IPS DF 6.9 (cell line): ENCODE measurements at places on chromosomes 7 and 10.

DNA sequence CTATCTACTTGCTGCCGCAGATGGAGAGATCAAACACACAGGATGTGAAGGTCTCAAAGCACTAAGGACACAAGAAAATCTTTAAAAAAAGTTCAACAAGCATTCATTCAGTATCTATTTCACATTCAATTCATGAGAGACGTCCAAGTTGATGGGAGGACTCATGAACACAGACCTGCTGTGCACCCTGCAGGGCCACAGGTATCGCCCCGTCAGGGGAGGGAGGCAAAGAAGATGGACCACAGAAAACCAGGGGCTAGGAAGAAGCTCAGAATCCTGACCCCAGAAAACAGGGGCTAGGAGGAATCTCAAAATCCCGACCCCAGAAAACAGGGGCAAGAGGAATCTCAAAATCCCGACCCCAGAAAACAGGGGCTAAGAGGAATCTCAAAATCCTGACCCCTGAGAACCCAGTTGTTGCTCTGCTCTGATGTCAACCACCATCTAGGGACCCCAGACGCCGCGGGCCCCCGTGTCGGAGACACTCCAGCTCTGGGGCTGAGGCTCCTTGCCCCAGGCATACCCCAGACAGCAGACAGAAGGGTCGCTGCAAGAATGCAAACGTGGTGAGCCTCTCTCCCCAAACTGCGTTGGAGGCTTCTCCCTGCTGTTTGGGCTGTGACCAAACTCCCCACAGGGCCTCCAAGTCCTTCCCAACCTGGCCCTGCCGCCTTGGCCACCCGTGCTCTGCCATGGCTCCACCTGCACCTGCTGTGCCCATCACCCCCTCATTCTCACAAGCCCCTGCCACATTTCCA is 197.6 kb downstream of the DIP2C start:
- DNase-seq, result no peak

DNA sequence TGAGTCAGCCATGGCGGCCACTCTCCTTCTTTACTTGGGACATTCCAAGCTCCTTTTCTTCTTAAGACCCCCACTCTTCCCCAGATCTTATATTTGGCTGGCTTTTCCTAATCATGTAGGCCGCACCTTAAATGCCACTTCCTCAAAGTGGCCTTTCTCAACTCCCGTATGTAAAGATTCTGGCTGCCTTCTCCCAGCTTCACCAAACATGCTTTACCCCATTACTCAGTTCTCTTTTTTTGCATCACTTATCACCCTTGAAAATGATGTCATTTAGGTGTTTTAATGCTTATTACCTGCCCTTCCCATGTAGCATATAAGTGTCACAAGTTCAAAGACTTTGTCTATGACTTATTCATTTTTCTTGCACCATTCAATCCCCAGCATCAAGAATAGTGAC is 810.1 kb upstream of the CELF2 start:
- DNase-seq, result no peak

- no peak for DNase-seq
These were observed 142.2 kb downstream of the TRIL start for GRCh38 chr7:28815928-28816373.

DNA sequence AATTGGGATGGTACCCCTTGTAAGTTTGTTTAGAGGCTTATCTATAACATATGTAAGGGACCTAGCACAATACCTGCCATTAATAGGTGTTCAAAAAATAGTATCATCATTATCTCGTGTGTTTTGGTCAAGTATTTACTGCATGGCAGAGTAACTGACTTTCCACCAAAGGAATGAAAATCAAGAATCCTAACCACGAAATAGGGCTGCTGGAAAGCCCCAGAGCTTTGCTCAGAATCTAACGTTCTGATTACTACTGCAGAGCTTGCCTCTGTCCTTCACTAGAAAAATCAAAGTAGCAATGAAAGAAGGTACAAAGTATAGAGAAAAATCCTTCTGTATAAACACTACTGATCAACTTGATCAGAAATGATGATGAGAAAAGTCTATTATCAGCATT is 34.9 kb downstream of the DCLRE1C start:
- DNase-seq, result no peak

- DNase-seq, result no peak
These were observed 235.8 kb downstream of the PAXIP1 start for GRCh38 chr7:154767142-154767541.

DNA sequence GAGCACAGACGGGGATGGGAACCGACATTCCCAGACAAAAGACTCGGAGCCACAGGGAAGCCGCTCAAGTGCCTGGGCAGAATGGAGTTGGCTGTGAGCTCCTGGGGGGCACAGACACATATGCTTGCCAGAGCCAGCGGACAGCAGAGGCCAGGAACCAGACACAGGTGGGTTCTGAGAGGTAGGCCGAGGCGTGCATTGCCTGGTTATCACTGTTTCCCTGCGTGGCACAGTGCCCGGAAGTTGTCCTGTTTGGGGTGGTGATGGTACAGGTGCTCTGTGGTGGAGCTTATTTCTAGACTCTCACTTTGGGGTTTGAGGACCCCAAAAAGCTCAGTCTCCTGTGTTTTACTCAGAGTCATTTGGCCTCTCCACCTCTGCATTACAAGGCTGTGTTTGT is 2.5 kb downstream of the PALD1 start:
- DNase-seq, result no peak

- no peak for DNase-seq
These were observed 268.9 kb downstream of the PLXDC2 start for GRCh38 chr10:20085115-20085514.

DNA sequence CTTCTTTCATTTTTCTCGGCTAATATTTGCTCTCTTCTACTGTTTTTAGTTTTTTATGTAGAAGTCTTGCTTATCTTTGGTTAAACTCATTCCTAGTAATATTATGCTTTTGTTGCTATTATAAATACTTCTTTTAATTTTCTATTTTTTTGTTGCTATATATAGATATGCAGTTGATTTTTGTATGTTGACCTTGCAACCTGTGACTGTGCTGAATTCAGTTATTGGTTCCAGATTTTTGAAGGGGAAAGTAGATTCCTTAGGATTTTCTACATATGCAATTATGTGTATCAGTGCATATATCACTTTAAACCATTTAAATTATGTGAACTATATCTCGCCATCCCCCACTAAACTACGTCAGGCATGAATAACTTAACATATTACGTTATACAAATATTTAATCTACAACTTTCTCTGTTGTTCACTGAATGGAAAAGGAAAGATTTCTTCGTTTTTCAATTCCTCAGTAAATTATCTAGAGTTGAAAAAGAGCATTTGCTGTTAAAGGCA is 71.5 kb downstream of the IDE start:
- DNase-seq, result no peak

- DNase-seq, result no peak
These were observed 126.1 kb upstream of the EFCAB10 start for GRCh38 chr7:105707381-105707780.

DNA sequence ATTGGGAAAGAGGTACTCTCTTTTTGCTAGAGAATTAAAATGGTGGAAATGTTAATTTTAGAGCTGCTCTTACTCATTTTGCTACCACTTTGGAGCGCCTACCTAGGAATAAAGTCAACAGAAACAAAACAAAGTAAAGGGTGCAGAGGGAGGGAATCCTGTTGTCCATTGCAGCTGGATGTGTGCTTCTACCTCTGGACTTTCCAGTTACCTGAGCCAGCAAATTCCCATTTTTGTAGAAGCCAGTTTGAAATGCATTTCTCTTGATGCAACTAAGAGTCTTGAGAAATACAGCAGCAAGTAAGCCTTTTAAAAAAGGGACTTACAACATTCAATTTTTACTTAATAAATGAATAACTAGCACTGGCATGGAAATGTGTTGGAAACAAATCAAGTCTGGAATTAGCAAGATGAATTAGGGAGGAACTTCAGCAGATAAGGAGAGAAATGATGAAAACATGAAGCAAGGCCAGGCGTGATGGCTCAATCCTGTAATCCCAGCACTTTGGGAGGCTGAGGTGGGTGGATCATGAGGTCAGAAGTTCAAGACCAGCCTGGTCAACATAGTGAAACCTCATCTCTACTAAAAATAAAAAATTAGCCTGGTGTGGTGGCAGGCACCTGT is 113.5 kb upstream of the CTTNBP2 start:
- no peak for DNase-seq

DNA sequence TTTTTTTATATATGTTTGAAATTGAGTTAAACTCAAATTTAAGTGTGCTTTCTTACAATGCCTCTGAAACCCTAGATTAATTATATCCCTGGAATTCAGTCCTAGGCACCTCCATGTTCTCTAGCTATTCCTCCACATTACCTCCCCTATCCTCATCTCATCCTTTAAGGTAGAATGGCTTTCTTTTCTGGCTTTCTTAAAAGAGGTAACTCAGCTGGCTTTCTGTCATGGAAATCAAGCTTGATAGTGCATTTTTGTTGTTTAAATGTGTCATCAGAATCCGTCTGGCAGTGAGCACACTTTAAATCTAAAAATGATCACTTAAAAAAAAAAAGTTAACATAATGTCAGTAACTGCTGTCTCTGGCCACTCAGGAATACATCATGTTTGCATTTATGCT is 42.2 kb downstream of the AHR start:
- no peak for DNase-seq

- DNase-seq, result no peak
These were observed 730.8 kb downstream of the PHTF2 start for GRCh38 chr7:78529392-78529791.

DNA sequence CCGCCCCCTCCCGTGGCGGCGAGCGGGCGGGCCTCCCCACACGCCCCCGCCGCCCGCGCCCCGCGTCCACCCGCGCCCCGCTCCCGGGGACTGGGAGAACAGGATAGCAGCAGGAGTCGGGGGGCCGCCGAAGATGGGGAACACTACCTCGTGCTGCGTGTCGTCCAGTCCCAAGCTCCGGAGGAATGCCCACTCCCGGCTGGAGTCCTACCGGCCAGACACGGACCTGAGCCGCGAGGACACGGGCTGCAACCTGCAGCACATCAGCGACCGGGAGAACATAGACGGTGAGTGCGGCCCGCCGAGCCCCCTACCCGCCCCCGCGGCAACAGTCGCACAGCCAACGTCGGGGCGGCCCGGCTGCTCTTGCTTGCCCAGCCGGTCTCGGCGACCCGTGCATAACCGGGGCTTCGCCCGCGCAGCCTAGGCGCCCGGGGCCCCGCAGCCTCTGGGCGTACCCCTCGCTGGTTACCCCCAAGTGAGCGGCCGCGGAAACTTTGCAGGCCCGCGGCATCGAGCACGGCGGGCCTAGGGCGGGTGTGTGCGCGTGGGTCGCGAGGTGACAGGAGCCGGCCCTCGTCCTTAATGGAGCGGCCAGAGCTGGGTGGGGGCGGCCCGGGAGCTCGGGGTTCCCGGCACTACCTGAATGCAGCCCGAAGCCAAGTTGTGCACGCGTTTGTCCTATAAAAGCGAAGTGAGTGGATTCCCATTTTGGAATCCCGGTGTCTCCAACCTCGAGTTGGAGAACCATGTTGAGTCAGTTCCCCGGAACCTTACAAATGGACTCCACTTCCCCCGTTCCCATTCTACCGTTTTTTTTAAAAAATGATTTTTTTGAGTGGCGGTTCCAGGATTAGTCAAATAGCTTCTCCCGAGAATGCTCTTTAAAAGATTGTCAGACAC is 863 bp downstream of the CCNY start:
- no peak for DNase-seq

- no peak for DNase-seq
These were observed 15.0 kb downstream of the RET start for GRCh38 chr10:43091846-43092245.

GRCh38 chr7:67311901-67312300 is 315.3 kb downstream of the TYW1 start:
- no peak for DNase-seq

DNA sequence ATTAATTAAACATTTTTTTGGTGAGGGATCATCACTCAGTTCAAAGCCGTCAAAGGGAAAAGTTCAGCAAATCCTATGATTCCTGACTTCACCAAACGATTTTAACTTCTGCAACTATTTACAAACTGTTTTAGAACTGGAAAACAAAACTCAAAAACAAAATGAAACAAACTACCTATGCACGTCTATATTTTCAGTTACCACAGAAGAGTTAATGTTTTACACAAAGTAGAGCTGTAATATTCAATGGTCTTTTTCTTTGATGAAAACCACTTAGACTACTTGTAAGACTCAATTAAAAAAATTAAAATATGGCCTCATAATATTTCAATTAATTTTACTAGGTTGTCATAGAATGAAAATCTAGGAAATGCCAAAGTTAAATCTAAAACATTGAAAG is 131.5 kb downstream of the ATE1 start:
- no peak for DNase-seq

DNA sequence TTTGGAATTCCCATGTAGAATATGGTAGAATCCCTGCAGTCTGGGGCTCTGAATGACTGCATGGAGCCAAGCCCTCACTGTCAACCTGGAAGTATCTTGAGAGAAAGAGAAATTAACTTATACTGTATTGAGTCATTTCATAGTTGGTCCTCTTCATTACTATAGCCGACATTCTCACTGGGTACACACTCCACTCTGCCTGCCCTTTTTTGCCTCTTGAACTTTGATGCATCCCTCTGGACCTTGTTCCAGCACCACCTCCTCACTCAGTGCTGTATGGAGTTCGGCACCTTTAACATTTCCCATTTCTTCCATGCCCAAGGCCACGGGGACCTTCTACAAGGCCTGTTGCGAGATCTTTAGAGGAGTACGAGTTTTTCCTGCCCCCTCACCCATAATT is 4.6 kb upstream of the ARHGAP22 start:
- no peak for DNase-seq

GRCh38 chr7:101205901-101206664 is 5.2 kb upstream of the MOGAT3 start:
- DNase-seq, result no peak

DNA sequence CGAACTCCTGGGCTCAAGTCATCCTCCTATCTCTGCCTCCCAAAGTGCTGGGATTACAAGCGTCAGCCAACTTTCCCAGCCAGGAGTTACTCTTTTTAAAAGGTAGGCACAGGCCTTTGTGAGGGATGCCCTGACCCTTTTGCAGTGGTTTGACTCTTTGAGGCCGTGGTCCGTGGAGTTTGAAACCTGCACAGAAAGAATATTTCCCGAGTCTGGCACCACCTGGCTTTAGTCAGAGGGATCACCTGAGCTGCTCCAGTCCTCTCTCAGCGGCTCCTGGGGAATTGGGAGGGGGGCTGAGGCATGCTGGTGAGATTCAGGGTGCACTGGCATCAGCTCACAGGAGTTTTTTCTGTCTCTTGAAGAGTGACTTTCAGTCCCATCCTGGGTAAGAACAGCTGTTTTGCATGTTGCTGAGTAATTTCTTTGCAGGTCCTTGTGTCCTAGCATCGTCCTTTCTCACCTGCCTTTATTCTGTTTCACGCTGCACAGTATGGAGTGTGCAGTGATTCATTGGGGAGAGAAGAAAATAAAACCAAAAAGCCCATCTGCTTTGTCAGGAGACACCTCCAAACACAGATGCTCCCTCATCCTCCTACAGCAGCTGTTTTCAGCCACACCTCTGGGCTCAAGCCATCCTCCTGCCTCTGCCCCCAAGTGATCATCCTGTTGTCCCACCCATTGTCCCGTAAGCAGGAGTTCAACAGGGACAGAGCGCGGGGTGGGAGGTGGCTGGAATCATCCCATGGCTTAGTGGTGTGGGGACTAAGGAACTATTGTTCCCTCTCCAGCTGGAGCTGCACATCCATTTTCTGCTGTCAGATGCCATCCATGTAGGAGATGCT is 284.7 kb downstream of the CAMK1D start:
- DNase-seq, result no peak
